ENCODE measurements at places on chromosomes 12 and 14.

DNA sequence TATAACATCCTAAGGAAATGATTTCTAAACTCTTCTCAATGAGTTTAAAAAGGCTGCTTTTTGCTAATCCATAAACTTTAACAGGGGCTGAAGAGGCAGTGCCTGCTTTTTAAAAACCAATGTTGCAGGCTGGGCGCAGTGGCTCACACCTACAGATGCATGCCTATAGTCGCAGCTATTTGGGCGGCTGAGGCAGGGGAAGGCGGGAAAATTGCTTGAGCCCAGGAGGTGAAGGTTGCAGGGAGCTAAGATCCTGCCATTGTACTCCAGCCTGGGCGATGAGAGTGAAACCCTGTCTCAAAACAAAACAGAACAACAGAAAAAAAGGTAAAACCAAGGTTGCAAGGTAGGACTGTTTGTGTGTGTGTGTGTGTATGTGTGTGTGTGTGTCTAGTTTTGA lies 531.2 kb downstream of the DIO2 start:
- DNase-seq: no peak

GRCh38 chr12:3184485-3184884 lies 107.3 kb downstream of the TSPAN9 start:
- no peak for DNase-seq

DNA sequence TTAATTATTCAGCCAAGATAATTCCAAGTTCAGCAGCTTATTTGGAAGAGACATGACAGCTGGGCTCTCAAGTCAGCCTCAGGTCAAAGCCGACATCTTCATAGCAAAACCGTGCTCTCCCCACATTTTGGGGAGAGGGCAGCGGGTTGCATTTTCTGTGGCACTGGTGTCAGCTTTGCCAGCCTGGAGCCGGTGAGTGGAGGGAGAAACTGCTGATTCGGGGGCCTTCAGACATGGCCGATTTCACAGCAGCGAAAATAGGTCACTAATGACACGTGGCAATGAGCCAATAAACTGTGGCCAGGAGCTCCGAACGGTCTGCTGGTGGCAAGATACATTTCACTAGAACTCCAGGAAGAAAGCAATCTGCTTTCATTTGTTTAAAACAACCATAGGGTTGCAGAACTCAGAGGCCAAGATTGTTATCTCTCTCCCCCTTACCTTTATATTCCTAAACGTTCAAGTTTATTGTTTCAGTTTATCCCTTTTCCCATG lies 173.2 kb downstream of the CAND1 start:
- DNase-seq: no peak

- no peak for DNase-seq
Observed at GRCh38 chr12:1840981-1841425, 20.6 kb downstream of the LRTM2 start.

DNA sequence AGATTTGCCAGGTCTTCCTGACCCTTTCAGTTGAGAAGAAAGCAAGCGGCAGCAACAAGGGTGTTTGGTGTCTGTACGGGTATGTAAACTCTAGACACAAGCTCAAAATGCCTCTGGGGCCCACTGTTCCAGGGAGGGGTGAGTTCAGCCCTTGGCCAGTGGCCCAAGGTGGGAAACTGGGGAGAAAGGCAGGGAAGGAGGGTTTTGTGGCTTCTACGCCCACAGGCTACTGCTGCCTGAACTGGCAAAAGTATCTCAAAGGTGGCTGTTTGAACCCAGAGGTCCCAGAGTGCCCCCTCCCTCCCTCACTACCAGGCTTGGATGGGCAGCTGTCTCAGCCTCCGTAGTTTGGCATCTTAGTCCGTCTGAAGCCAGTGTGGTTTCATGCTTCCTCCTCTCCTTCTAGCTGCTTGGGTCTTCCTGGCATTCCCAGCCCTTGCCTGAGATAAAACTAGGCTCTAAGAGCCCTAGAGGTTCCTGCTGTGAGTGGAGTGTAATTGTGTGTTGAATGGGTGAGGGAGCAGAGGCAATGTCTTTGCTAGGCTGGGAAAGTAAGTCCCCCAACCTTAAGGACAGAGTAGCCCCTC lies 5.5 kb downstream of the HOXC5 start:
- DNase-seq: no peak

DNA sequence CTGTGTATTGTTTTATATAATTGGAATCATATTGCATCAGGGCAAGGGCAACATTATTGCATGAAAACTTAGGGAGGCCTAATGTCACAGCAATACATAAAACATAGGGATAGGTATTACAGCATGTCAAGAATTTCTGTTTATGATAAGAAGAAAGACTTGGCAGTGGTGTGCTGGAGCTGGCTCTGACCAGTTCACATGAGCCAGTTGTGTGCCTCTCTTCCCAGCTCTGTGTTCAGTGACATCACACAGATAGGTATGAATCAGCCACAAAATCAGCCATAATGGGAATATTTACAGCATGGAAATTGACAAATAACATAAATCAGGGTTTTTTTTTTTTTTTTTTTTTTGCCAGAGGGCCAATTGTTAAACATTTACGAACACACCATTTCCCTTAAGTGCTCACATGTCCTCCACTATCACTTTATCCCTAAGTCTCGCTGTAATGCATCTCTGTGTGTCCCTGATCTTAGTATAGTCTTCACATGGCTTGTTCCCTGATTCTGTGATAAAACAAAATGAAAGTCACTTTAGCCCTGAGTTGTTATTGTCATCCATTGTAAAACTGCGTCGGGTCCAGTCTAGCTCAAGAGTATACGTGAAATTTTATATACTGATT lies 31.9 kb upstream of the ACSM4 start:
- DNase-seq: no peak

DNA sequence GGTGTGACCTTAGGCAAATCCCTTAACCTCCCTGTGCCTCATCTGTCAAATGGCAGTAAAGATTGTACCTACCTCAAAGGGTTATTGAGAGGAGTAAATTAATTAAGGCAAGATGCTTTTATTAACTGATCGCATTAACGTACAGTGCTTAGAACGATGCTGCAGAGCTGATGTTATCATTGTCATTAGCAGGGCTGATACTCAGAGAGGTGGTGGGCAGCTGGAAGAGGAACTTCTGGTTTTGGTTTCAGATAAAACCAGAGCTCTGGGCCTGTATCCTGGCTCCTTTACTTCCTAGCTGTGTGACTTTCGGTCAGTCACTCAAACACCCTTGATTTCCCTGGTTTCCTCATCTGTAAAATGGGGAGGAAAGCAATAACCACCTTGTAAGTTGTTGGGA lies 55.1 kb downstream of the CALM1 start:
- DNase-seq: peak; percentile 30

- DNase-seq: no peak
Observed at GRCh38 chr14:101903111-101903561, 61.2 kb upstream of the DYNC1H1 start.

DNA sequence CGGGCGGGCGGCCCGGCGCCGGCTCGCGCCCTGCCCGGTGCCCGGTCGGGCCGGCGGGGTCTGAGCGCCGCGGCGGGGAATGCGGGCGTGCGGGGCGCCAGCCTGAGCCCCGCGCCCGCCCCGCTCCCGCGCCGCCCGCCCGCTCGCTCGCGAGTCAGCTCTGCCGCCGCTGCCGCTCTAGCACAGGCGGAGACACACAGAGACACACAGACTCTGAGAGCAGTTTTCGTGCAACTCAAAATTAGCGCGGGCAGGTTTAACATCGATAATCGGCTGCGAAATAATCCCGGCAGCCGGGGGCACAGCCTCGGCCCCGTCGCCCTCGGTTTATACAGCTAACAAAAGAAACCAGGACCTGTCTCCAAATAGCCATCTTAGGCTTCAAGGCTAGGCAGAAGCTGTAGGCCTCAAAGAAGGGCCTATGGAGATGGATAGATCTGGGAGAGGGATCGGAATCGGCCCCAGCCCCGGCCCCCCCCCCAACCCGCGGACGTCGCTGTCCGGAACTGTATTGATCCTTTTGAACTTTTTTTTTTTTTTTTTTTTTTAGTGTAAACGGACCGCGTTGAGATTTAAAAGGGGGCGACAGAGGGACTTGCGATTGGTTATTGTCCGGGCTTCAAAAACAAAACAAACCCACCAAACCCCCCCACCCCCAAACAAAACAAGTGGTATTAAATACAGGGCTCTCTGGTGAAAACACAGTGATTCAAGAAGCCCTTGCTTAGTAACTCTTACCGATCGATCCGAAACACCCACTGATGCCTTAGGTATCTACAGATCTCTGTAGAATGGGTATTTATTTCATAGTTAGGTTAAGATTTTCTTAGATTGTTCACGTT lies 1.1 kb downstream of the ARID2 start:
- DNase-seq: peak; percentile 47

- no peak for DNase-seq
Observed at GRCh38 chr14:104307246-104307626, 168.8 kb downstream of the KIF26A start.

GRCh38 chr12:64510667-64511066 lies 58.7 kb downstream of the TBK1 start:
- no peak for DNase-seq

- peak; percentile 42 for DNase-seq
Observed at GRCh38 chr12:2057041-2057794, 4.4 kb downstream of the CACNA1C start.

DNA sequence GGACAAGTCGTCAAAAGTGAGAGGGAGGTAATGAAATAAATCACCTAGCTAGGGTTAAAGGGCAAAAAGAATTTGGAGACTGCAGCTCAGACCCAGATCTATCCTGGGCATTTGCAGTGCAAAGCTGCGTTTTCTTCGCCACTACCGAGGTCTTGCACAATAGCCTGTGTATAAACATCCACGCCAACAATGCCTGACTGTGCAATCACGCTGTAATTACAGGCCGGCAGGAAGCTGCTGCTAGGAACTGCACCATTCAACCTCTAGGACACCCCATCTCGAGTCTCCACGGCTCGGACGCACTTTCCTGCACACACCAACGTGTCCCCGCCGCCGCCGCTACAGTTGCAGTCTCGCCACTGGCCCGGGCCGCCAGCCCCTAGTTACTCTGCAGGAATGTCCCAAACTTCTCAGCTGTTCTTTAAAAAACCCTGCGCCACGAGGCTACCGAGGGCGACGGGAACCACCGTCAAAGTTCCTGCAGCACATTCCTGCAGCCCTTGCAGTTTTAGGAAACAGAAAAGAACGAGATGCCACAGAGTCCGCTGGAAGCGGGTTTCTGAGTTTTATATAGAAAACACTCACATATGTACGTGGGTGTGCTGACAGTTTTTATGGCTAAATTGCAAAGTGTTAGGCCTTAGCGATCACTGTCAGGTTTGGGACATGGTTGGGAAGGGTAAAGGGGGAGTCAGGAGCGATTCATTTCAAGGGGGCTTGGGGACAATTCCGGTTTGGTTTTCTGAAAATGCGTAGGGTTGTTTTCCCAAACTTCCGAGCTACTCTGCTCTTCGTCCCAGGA lies 65.6 kb upstream of the PTGR2 start:
- peak; percentile 74 for DNase-seq

DNA sequence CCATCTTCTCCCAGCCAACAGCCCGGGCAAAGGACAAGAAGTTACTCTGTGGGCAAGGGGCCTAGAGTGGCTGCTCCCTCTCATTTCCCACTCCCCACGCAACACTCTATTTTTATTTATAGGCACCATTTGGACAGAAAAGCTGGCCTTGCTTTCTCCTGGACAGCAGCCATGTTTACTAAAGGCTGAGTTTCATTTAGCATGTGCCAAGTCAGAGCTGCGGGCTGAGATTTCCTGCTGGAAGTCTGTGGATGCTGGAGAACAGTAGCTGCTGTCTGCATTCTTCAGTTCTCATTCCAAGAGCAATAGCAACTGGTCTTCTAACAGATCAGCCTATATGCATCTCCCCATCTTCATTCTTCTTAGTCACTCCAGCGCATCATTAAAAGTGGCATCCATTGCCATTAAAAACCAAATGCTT lies 8.3 kb downstream of the COL2A1 start:
- no peak for DNase-seq

DNA sequence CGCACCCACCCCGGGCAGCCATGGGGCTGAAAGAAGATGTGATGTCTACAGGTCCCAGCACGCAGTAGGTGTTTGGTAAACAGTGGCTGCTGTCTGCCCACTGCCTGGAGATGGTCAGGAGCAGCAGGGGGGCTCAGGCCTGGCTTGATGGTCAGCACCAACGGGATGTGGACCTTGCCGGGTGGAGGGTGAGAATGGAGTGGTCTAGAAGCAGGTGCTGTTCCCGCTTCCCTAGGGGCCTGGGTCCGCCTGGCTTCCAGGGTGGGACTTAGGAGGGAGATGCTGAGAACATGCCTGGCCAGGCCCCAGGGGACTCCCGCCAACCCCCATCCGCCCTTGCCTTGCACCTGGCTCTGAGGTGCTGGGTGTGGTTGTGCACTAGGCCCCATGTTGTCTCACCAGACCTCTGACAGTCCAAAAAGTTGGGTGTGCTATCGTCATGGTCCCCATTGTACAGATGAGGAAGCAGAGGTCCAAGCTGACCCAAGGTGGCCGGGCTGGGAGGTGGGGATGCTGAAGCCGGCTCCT lies 12.9 kb downstream of the FAM222A start:
- no peak for DNase-seq

GRCh38 chr12:52270541-52271070 lies 3.8 kb upstream of the KRT86 start:
- DNase-seq: no peak

DNA sequence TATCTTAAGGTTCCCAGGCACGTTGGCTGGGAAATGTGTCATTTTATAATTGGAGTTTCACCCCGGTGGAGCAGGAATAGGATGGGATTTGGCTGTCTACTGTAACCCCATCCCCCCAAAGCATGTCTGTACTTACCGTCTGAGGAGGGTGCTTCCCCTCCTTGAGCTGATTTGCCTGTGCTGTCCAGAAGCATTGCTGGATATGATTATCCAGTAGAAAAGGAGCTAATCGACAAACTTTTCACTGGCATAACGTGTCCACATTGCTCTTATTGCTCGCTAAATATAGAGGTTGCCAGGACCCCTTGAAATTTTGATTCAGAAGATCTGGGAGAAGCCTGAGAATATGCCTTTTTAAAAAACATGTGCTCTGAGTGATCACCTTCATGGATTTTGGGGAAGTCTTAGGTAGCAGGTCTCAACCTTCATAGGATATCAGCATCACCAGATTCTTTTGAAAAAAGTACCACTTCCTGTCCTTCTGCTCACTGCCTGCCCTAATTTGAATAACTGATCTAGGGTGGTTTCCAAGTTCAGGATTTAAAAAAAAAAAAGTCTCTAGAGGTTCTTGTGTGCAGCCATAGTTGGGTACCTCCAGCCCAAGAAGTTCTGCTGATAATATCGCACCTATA lies 80.4 kb upstream of the KCNA1 start:
- no peak for DNase-seq

GRCh38 chr14:68678471-68678870 lies 114.4 kb downstream of the ZFP36L1 start:
- DNase-seq: no peak

GRCh38 chr14:88128816-88129215 lies 123.9 kb downstream of the GPR65 start:
- DNase-seq: peak; percentile 4

Data from Kasumi-1 (cell line).